Activated naive CD4-positive, alpha-beta T cell treated with anti-CD3 and anti-CD28 coated beads, Interleukin-2, amount 50 U/mL, for 16 hours (primary cell): ENCODE measurements at places on chromosomes 16 and 17.

DNA sequence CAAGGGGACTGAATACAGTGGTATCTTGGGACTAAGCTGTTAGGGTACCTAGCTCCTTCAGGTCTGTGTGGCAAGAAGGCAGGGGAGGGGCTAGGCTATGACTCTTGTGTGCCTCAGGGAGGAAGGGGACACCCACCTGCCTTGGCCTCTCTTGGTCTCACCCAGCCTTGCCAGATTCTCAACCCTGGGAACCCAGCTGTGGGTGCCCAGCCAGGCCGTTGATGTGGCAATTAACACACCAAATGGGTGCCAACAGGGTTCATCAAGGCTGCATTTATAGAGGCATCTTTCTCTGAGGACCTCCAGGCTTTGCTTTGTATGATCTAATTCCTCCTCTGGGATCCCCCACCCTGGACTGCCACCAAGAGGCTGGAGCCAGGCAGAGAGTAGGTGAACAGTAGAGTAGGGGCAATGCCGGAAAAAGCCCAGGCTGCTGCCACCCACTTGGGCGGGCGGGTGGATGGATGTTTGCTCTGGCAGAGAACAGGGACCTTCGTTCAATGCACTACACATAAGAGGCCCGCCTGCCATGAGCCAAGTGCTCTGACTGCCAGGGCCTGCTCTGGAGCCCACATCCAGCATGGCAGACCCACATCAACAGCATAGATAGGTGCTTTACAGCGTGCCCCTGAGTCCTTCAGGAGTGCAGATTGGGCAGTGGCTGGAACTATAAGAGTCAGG is 3.2 kb upstream of the ASB16 start:
- DNase-seq, result no peak

DNA sequence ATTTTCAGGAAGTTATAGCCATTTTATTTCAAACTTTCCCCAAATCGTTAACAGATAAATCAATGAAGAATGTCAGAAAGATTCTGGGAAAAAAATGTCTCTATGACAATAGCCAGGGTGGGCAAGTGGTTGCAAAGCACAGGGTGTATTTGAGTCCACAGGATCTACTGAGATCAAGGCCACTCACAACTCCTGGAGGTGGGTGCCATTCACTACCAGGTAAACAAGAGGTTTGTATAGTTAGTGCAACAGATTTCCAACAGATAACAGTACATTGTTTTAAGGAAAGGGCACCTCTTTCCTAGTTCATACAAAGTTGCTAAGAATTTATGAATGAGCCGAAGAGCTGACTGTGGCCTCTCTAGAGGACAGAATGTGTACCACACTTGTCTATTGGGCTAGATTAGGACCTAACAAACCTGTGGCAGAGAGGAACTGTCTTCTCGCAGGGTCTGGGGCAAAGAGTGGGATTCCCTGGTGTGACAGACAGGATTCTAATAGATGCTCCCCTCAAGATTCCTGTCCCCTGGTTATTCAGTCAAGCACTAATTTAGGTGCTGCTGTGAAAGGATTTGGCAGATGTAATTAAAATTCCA is 52.0 kb upstream of the ZNF629 start:
- no peak for DNase-seq

GRCh38 chr17:58691701-58692238 is at the start of gene TEX14:
Gene TEX14, minus strand, starts transcription at chr17:58692045. Its CDS starts 40,044 bp downstream, at chr17:58652001.
- DNase-seq, result no peak

DNA sequence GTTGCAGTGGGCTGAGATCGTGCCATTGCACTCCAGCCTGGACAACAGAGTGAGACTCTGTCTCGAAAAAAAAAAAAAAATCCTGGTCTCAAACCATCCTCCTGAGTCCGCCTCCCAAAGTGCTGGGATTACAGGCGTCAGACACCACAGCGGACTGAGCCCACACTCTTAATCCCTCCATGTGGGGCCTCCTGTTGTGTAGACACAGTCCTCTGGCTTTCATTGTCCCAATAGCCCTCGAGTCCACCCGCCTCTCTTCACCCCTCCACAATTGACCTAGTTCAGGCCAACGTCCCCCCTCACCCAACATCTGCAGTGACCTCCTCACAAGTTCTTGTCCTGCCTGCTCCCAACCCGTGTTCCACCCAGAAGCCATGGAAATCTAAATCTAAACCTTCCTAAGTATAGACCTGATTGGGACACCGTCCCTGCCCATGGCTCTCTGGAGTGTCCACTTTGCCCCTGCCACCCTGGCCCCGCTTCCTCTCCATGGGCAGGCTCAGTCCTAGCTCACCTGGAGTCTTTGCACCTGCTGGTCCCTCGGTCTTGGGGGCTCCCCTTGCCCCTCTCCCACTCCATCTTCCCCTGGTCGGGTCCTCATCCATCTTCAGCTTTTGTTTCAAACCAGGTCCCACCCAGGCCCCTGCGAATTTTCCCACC is 46.7 kb downstream of the HAPSTR1 start:
- no peak for DNase-seq

DNA sequence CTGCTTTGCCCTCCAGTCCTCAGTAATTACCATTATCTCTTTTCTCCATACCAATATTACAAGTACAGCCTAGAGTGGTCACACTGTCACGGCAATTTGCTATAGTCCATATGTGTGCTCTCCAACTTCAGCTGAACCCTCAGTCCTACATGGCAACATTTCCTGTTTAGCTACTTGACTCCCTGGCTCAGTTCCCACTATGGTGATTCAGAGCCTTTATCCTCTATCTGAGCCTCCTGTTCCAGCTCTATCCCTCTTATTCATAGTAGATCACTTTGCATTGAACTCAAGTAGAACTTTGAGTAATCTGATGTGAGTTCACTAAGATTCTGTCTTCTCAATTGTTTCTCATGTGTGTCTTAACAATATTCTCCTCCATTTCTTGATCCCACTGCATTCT is 43.7 kb upstream of the GOSR1 start:
- no peak for DNase-seq

DNA sequence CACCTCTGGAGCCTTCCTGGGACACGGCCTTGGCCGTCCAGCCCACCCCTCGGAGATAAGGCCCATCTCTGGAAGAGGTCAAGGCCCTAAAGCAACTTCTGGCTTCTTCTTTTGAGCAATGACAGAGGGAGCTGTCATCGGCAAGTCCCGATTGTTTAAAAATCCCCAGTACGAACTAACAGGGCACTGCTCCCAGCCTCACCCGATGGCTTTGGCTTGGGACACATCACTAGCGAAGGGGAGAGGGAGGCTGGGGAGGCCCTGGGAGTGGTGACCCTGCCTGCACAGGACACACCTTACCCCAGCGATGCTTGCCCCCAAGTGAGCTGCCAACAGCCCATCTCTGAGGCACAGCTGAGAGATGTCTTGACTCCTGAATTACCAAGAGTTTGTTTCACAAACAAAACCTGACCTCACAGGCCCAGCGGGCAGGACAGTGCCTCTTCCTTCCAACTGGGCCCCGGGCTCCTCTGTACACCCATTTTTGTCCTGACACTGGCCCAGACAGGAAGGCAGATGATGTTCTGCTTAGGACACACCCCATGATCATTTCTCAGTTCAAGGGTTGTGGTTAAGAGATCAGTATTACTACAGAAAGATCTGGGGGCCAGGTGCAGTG is 4.8 kb downstream of the SYNGR2 start:
- no peak for DNase-seq

- no peak for DNase-seq
Observed at GRCh38 chr17:73749928-73750605, 105.8 kb upstream of the SDK2 start.

GRCh38 chr17:78415821-78416711 is 37.6 kb downstream of the PGS1 start:
- DNase-seq, result no peak

GRCh38 chr17:72264682-72265405 is 144.0 kb downstream of the SOX9 start:
- no peak for DNase-seq

GRCh38 chr17:73710095-73710592 is 65.9 kb upstream of the SDK2 start:
- peak; percentile 61 for DNase-seq

DNA sequence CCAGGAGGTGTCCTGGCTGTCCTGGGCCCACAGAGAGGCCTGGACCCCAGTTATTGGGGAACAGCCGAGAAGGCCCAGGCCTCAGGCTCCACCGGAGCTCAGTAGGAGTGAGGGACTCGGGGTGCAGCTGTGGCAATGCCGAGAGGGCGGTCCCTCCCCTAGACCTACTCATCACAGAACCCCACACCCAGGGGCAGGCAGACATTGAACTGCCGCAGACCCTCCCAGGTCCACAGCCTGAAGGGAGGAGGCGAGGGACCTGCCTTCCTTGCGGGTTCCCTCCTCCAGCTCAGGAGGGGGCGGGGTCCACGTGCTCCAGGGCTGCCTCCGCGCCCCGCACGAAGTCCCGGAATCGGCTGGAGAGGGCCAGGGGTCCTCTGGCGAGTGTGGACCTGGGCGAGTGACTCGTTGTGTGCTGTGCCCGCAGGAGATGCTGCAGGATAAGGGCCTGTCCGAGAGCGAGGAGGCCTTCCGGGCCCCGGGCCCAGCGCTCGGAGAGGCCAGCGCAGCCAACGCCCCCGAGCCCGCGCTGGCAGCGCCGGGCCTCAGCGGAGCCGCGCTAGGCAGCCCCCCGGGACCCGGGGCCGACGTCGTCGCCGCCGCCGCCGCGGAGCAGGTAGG is 3.9 kb downstream of the TBX4 start:
- no peak for DNase-seq

DNA sequence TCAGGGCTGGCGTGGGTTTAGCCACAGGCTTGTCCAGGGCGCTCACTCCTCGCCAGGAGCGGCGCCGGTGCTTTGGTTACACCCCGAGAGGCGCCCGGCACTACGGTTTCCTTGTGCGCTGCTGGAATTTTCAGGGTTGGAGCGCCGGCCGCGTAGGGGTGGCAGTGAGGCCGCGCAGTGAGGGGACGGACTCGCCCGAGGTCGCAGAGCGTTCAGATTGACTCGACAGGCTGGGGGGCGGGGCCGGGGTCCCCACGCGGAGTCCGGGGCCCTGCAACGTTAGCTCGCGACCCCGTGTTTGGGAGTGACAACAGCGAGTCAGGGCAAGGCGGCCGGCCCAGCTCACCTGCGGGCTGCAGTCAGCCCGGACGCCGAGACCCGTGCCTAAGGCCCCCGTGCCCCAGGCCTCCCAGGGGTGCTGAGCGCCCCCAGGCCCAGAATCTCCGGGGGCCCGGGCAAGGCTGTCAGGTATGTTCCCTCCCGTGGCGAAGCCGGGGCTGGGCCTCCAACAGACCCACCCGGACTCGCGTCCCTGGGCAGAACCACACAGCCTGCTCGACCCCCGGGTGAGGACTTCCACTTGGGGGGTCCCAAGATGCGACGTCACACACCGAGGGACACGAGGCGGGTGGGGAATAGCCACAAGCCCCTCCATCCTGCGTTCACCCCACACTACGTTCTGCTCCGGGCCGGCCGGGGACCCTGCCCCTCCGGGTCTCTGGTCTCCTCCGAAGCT is 1.3 kb upstream of the ACTG1 start:
- peak; percentile 52 for DNase-seq

DNA sequence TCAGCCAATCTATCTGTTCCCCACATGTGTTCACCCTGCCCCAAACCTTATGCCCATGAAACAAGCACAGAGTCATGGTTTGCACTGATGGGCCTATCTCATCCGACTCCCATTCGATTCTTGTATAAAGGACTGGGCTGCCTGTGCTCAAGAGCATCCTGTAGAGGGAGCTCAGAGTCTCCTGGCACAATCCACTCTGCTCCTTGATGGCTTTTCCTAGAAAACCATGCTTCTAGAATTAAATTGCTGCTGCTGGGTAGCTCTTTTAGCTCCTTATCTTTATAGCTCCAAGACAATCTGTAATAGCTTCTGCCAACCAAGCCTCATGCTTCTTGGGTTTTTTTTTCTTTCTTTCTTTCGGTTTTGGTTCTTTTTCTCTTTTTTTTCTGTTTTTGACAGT is 9.7 kb downstream of the ZNF19 start:
- no peak for DNase-seq

DNA sequence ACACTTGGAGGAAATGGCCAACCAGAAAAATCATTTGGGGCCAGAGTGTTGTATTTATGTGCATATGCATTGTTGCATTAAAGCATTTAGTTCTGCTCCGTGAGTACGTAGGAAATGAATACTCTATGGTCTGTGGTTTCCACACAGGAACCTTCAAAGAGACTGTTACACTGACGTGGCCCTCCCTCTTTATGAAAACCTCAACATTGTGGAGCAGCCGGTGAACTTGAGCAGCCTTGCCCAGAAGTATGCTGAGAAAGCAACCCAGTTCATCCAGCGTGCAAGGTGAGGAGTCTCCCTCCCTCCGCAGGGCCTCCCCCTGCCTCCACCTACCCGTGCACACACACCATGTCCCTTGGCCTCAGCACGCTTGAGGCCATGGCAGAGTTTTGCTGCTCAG is 65.2 kb downstream of the ARSG start:
- DNase-seq, result peak; percentile 41
